ENCODE measurements at places on chromosomes 11 and 22. TPM values are rescaled to one million over a fixed set of nuclear protein-coding genes. Genes with fewer than 3 reads are reported as not detected.

GRCh38 chr11:65112546-65113360 is 1.1 kb downstream of the TM7SF2 start:
- H3K27ac ChIP-seq: peak overlapping the region; percentile 68
- peak; percentile 46 for DNase-seq
- H3K27me3 ChIP-seq: no peaks in the 10 kb centered on the region
- peaks cover 3% of the 10 kb centered on the region for H3K4me1 ChIP-seq
- peak overlapping the region; percentile 57 for H3K4me3 ChIP-seq
- H3K36me3 ChIP-seq: no peaks in the 10 kb centered on the region

DNA sequence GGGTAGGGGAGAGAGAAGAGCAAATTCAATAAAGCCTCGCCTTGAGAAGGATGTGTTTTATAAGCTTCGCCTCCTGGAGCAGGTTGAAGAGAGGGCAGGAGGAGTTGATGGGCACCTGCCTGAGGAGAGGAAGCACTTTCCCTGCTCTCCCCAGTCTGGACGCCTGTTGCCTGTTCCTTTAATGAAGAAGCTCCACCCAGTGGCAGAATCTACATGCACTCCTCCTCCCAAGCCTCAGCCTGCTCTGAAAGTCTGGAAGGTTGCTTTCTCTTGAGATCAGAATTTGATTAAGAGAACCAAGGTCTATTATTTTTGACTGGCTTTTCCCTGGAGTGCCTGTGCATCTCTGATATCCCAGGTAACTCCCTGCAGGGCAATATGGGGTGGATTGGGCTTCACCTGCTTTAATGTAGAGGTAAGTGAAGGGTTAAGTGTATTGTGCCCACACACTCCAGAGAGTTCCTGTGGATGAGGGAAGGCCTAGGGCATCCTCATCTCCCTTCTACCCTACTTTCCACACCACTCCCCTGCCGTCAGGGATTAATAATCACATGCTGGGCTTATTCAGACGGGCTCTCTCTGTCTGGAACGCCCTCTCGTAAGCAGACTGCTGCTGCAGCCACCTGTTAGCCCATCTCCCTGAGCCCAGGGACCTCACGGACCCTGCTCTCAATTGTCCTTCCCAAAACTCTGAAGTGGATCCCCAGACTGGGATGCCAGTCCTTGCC is 22.3 kb downstream of the NTM start:
- no peak for DNase-seq
- H3K4me3 ChIP-seq: no peak overlapping the region
- H3K27me3 ChIP-seq: no peaks in the 10 kb centered on the region
- no peak overlapping the region for H3K27ac ChIP-seq
- no peaks in the 10 kb centered on the region for H3K4me1 ChIP-seq

GRCh38 chr11:36270701-36271100 is 18.5 kb downstream of the COMMD9 start:
- H3K27ac ChIP-seq: no peak overlapping the region
- H3K4me3 ChIP-seq: no peak overlapping the region
- H3K27me3 ChIP-seq: no peaks in the 10 kb centered on the region
- H3K36me3 ChIP-seq: no peaks in the 10 kb centered on the region
- no peaks in the 10 kb centered on the region for H3K4me1 ChIP-seq
- no peak for DNase-seq

DNA sequence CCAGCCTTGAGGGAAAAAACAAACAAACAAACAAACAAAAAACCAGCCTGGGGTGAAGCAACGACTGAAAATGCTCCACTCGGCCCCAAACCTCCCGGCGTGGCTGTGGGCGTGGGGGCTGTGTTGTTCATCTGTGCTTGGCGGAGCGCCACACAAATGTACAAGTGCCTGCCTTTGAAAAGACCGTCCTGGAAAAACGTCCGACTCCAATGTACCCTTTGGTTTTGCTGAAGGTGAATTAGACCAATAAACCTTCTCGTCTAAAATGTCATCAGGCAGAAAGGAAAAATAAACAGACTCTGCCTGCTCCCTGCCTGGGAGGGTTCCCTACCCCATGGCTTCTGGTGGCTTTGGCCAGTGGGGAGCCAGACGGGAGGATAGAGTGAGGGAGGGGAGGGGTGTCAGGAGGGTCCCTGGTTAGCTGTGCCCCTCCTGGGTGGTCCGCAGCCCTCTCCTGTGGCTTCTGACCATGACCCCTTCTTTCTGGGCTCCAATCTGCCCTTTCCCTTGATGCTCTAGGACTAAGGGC is 93.9 kb downstream of the TRMU start:
- H3K4me1 ChIP-seq: no peaks in the 10 kb centered on the region
- DNase-seq: no peak

- H3K4me3 ChIP-seq: no peak overlapping the region
- peaks cover 2% of the 10 kb centered on the region for H3K27me3 ChIP-seq
- H3K36me3 ChIP-seq: no peaks in the 10 kb centered on the region
- no peaks in the 10 kb centered on the region for H3K4me1 ChIP-seq
Observed at GRCh38 chr11:5223146-5223545, 3.7 kb downstream of the HBB start.

DNA sequence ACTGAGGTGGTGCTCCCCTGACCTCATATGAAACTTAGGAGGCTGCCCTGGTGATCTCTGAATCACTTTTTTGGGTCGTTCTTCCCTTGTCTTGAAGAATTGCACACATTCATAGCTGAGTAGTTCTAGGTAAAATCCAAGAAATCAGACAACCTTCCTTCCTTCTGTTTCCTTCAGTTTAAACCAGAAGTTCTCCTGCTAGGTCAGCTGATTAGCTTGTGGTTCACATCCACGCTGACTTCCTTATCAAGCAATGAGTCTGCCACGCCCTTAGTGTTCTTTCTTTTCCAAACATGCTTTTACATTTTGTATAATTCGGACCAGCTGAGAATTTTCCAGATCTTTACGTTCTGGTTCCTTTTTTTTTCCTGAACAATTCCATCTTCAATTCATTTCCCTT is 892.8 kb downstream of the NTM start:
- no peaks in the 10 kb centered on the region for H3K27me3 ChIP-seq
- H3K27ac ChIP-seq: no peak overlapping the region
- H3K4me3 ChIP-seq: no peak overlapping the region
- no peaks in the 10 kb centered on the region for H3K36me3 ChIP-seq
- no peak for DNase-seq
- no peaks in the 10 kb centered on the region for H3K4me1 ChIP-seq

DNA sequence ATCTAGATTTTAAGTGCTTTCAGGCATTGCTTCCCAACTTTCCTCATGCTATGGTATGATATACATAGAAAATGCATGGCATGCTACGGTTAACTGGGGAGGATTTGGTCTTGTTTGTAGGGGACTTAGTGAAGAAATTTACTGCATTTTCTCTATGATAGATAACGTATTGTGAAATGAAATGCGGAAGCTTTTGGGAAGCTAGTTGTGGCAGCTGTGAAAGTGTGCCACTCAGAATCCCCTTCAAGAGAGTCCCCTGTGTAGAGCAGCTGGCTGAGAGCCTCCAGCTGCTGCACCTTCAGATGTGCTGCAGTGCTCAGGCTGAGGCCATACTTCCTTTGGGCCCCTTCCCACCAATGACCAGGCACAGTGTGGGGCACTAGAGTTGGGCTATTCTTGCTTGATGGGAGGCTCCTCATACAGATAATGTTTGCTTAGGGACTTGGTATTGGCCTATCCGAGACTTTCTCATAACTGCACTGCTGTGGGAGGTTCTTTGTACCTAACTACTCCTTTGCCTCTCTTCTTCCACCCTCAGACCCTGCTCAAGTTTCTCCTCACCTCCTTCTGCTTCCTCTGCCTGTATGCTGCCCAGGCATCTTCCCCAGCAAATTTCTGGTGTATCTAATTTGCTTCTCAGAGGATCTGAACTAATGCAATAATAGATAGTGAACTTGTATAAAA is 67.3 kb downstream of the HIPK3 start:
- no peaks in the 10 kb centered on the region for H3K4me1 ChIP-seq
- H3K4me3 ChIP-seq: no peak overlapping the region
- H3K36me3 ChIP-seq: no peaks in the 10 kb centered on the region
- no peak overlapping the region for H3K27ac ChIP-seq
- no peak for DNase-seq

DNA sequence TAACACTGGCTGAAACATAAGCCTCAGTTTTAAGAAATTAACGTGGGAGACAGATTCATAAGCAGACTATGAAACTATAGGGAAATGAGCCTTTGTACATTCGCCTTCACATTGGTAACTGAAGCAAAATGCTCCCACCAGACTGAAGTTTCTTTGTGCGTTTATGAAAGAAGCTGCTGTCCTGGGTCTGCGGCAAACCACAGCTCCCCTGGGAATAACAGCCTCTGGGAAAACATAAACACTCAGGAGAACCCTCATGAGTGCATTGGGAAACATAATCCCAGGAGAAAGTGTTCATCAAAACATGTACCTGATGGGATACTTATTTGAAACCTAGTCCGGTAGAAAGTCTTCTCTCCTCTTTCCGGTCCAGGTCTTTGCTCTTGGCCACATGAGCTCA is 193.1 kb upstream of the LARGE1 start:
- H3K27ac ChIP-seq: no peak overlapping the region
- no peak overlapping the region for H3K4me3 ChIP-seq
- no peaks in the 10 kb centered on the region for H3K27me3 ChIP-seq
- no peaks in the 10 kb centered on the region for H3K36me3 ChIP-seq
- no peaks in the 10 kb centered on the region for H3K4me1 ChIP-seq
- DNase-seq: no peak

DNA sequence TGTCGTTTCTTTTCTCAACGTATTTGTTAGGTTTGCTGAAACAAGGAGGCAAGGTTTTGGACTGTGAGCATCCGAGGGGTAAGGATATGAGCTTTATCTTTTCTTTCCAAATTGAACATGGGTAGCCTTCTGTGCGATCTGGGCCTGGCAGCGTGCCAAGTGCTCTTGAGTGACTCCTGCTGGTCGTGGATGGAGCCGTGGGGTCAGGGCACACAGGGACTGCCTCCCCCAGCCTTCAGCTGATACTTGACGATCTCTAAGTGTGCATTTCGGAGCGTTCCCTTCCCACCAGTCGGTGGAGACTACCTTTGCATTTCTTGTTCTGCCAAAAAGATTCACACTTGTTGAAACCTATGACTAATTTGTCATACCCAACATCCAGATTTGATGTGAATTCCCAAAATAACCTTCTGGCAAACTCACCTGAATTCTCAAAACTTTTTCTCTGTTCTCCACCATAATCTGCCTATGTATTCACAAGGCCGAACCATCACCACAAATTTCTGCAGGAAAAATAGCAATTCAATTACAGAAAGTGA is 40.1 kb upstream of the CLMP start:
- H3K4me3 ChIP-seq: peak overlapping the region; percentile 2
- H3K36me3 ChIP-seq: no peaks in the 10 kb centered on the region
- no peaks in the 10 kb centered on the region for H3K4me1 ChIP-seq
- H3K27ac ChIP-seq: peak overlapping the region; percentile 76
- H3K27me3 ChIP-seq: no peaks in the 10 kb centered on the region

- no peak overlapping the region for H3K27ac ChIP-seq
- no peaks in the 10 kb centered on the region for H3K36me3 ChIP-seq
- H3K4me1 ChIP-seq: no peaks in the 10 kb centered on the region
- no peaks in the 10 kb centered on the region for H3K27me3 ChIP-seq
- no peak overlapping the region for H3K4me3 ChIP-seq
Observed at GRCh38 chr11:23404225-23405160, 544.2 kb upstream of the CCDC179 start.

GRCh38 chr11:18312663-18313420 is 9.1 kb downstream of the HPS5 start:
- no peaks in the 10 kb centered on the region for H3K36me3 ChIP-seq
- no peak for DNase-seq
- no peak overlapping the region for H3K4me3 ChIP-seq
- H3K27me3 ChIP-seq: no peaks in the 10 kb centered on the region
- no peaks in the 10 kb centered on the region for H3K4me1 ChIP-seq
- no peak overlapping the region for H3K27ac ChIP-seq

GRCh38 chr11:44347538-44347937 is 37.6 kb upstream of the ALX4 start:
- no peak overlapping the region for H3K27ac ChIP-seq
- no peaks in the 10 kb centered on the region for H3K36me3 ChIP-seq
- H3K4me1 ChIP-seq: no peaks in the 10 kb centered on the region
- H3K27me3 ChIP-seq: no peaks in the 10 kb centered on the region
- no peak for DNase-seq
- H3K4me3 ChIP-seq: no peak overlapping the region

DNA sequence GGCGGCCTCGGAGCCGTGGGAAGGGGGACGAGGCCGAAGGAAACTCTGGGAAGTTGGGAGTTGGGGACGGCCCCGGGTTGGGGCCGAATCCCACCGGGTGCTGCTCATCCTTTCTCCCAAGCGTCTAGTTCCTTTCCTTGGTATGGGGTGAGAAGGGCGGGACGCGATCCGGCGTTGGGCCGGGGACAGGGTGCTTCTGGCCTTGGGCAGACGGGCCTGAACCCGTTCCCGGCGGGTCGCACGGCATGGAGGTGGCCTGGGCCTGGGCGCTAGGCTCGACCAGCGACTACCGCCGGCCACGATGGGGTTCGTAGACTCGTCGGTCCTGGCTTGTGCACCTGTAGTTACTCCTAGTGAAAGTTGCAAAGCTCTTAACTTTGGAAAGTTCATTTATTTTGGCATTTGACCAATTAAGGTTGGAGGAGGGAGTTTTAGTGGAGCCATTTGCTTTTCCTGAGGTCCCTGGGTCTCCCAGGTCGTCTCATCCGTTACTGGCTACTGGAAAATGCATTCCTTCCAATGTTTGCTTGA is 1.0 kb downstream of the SYT9 start:
- no peaks in the 10 kb centered on the region for H3K36me3 ChIP-seq
- H3K4me1 ChIP-seq: peaks cover 3% of the 10 kb centered on the region
- peak overlapping the region; percentile 33 for H3K4me3 ChIP-seq
- no peak for DNase-seq

DNA sequence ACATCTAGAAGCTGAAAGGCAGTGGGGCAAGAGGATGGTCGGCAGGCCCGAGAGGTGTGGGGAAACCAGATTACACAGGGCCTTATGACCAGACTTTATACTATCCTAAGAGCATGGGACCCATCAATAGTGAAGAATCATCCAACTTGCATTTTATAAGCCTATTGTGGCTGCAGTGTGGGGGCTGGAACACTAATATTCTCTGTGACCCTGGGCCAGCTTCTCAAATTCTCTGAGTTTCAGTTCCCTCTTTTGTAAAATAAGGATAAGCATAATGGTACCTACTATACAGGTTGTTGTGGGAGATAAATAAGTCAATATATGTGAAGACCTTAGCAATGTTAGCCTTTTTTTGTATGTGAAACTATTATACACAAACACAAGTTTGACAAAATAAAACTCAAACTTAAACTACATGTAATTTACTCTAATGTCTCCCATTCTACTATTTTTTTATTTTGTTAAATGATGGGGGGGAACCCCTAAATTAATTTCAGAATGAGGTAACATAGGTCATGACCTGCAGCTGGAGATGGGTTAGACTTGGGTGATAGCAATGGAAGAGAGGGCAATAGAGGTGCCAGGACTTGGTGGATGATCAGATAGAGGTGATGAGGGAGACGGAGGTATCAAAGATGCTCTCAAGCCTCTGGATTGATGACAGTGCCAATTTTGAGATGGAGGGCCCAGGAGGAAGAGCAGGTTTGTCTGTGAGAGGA is 30.1 kb downstream of the SMCO4 start:
- no peaks in the 10 kb centered on the region for H3K27me3 ChIP-seq
- no peaks in the 10 kb centered on the region for H3K36me3 ChIP-seq
- no peak overlapping the region for H3K27ac ChIP-seq
- no peak overlapping the region for H3K4me3 ChIP-seq
- DNase-seq: no peak

Gene VSIG2
- 2.2 TPM for total RNA-seq

Gene MOGAT2
- total RNA-seq: not detected

Gene MYEOV
- not detected for total RNA-seq

Gene RAB3IL1
- total RNA-seq: 12.6 TPM

All from uterus (tissue), 4 donors.